Activated naive CD4-positive, alpha-beta T cell treated with anti-CD3 and anti-CD28 coated beads, Interleukin-2, amount 50 U/mL, for 72 hours (primary cell): ENCODE measurements at places on chromosomes 3 and 15.

DNA sequence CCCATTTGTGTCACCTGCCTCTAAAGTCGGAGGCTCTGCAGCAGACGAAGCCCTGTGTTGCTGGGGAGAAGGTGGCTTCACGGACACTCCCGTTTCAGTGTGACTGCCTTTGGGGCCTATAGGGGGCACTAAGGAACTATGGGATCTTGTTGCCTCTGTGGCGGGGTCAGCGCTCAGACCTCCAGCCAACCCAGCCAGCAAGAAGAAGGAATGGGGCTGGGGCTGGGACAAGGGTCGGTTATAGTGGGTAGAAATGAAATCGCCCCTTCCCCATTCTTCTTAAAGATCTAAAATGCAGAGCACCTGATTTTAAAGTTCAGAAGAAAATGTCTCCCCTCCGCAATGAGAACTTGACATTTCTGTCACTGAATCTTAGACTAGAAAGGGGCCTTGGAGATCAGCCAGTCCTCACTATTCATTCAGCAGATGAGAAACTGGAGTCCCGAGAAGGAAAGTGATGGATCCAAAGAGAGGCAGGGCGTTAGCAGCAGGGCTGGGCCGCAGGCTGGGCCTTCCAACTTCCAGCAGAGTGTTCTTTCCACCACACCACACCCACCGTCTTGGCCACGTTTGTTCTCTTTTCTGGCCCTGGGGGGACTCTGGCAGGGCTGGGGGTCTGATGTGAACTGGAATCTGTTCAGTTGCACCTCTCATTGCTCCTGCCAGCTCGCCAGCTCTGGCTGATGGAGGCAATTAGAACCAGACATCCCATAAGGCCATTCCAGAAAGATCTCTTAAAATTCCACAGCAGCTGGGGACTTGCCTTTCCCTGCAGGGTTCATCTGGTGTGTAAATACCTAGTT lies 195.4 kb downstream of the OPA1 start:
- DNase-seq = no peak

- no peak for DNase-seq
Measured at GRCh38 chr15:88187195-88187594, 69.3 kb downstream of the NTRK3 start.

GRCh38 chr3:80238606-80239005 lies 470.8 kb upstream of the ROBO1 start:
- DNase-seq = no peak

DNA sequence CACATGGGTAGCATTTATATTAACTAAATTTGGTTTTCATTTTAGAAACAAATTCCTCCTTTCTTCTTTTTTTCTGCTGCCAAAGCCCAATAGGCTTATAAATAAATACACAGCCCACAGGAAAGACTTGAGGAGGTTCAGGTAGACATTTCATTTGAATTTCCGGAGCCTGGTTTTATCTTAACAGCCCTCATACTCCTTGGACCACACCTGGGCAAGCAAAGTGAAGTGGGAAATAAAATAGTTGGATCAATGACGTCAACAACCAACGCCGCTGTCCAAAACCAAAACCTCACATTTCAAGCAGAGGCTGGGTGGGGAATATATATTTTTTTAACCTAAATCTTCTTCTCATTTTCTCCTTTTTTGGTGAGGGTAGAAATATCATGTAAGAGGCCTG lies 53.2 kb downstream of the RFTN1 start:
- no peak for DNase-seq

GRCh38 chr3:71208211-71209095 lies 375.1 kb downstream of the FOXP1 start:
- DNase-seq = no peak

DNA sequence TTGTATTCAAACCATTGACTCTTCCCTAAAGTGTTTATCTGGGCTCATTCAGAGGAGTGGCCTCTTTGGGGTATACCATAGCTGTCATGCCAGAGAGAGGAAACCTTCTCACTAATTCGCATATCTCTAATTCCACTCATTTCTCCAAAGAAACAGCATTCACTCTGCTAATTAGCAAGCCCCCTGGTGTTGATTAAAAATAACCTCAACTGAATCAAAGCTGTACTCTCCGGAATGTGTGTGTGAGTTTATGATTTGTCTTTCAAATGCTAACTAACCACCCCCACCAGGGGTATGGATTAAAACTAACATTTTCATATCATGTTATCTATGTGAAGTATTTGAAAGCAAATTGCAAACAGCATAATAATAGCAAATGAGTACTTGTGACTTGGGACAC lies 45.5 kb downstream of the PAQR5 start:
- DNase-seq = no peak

DNA sequence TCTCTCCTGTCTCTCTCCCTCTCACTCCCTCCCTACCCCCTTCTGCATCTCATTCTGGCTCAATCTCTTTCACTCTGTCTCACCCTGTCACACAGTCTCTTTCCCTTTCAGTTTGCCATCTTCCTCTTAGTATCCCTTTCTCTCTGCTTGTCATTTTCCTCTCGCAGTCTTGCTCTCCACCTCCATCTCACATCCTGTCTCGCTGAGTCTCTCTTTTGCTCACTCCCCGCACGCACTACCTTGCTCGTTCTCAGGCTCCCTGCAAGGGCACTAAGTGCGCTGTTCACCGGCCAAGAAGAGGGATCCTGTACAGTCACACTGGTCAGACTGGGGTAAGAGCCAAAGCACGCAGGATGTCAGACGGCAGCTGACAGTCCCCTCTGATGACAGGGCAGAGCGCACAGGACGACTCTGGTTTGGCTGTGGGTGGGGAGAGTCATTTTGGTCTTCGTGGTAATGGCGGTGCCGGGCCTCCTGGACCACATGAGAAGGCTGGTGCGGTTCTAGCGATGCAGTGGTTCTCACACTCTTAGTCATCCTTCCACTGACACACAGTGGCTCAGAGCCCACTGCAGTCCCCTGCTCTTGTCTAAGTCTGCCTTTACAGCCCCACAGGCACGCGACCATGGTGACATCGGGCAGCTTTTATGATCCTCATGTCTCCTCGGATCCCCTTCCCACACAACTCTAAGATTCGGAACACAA lies 356.8 kb downstream of the FOXP1 start:
- peak; percentile 90 for DNase-seq

DNA sequence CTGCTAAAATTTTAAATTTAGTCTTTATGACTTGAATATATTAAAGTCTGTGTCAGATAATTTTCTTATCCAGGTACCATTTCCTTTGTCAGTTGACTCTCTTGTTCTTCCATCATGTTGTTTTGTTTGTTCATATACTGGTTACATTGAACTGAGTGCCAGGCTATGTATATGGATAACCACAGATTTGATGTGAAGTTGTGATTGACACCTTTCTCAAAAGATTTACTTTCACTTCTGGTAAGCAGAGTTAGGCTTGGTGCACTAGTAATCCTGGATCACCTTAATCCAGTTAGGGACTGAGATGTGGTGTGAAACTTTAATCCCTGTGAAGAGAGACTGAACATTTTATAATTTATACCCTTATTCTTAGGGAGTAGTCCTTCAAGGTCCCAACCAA lies 99.4 kb downstream of the ADAM10 start:
- DNase-seq = no peak

- DNase-seq = peak; percentile 23
Measured at GRCh38 chr3:69161587-69162307, 39.4 kb upstream of the LMOD3 start.

- no peak for DNase-seq
Measured at GRCh38 chr3:134001251-134001650, 28.5 kb downstream of the SLCO2A1 start.

DNA sequence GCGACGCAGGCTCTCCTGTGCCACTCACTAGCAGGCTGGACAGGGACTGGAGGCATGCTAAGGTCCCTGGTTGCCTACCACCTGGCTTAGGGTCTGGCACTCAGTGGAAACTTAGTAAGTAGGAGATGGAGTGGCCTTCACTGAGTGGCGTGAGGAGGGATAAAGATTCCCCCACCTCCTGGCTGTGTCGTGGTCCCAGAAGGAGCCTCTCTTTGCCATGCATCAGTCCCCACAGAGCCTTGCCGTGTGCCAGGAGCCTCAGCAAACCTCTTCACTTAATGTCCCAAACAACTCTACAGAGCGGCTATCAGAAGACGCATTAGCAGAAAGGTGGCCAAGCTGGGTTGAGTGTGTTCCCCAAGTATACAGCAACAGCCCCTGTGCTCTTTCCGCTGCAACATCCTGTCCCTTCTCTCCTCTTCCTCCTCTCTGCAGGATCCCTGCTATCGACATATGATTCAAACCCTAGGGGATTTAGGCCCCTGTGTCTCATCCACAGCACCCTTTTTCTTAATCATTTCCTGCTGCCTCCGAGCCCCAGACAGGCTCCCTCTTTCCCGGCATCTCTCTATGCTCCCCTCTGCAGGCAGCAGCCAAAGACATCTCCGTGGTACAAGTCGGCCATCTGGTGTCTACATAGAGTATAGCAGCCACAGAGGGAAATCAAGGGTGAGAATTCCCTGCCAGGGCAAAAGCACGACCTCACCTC lies 66.7 kb downstream of the SLC6A1 start:
- DNase-seq = no peak

DNA sequence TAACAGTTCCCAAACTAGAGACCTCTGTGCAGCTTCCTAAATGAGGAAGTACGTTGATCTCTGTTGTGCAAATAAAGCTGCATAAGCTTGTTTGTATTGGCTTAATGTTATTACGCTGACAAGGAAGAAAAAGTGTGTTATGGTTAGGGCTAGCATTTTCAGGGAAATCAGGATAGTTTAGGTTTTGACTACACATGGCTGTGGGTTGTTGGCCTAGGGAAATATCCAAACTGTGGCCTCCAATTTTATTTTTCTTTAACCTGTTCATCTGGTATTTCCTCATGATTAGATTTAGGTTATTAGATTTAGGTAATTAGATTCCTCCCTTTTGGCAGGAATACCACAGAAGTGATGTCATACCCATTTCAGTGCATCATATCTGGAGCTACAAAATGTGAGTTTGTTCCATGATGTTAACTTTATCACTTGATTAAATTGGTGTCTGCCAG lies 8.7 kb upstream of the MCCC1 start:
- no peak for DNase-seq

DNA sequence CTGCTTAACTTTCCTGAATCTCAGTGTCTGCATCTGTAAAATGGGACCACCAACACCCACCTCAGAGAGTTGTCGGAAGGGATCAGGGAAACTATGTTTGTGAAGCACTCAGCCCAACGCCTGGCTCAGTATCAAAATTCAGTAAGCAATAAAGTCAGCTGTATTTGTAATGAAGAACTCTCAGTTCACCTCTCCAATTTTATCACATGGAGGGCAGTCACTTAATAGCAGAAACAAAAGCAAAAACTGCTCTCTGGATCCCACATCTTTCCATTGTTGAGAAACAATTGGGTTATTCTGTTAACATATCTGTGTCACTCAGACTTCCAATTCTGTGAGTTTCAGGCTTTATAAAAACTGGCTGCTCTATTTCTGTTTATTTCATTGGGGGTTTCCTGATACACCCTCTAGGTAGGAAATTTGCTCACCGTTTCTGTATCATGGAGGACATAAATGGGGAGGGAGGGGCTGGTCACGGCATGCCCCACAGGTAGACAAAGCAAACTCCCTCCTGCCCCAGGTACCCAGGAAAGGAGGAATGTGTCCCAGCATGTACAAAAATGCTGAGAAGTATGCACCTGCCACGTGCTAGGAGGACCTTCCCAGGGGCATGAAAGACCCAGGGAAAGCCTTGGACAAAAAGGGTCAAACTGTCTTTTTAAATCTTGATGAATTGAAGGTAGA lies 81.4 kb upstream of the LMOD3 start:
- DNase-seq = no peak

GRCh38 chr3:133525435-133525834 lies 48.1 kb upstream of the CDV3 start:
- no peak for DNase-seq

GRCh38 chr15:82312586-82313349 lies 36.5 kb downstream of the GOLGA6L10 start:
- peak; percentile 28 for DNase-seq

DNA sequence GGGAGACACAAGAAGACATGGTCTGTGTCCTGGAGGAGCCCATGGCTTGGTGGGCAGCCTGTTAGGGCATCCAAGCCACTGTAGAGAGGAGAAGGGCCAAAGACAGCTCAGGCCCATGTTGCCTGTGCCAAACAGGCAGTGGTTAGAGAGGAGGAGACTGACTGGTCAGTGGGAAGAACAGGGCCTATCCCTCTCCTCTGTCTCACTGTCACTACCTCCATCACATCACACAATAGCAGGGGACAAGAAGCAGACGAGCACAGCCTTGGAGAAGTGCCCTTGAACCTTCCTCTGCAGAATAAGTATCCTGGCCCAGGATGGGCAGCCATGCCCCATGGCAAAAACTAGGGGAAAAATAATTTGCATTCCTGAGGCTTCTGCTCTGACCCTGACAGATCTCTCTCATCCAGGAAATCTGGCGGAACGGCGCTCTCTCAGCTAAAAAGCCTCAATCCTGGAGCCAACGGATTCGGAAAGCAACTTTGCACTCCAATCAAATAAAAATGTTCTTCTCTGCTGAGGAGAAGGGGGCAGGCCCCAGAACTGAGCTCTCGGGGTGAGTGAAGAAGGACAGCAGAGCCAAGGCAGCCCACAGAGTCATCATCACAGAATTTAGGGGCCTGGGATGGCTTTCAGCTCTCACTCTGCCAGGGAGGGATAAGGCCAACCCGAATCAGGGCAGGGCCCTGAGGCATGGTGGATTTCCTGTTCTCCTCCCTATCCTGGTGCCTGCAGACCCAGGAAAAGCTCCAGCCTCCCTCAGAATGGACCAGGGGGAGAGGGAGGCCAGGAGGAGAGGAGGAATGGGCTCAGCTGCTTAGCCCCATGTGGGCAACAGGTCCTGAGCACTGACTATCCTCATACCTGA lies 1.6 kb downstream of the SHF start:
- no peak for DNase-seq

DNA sequence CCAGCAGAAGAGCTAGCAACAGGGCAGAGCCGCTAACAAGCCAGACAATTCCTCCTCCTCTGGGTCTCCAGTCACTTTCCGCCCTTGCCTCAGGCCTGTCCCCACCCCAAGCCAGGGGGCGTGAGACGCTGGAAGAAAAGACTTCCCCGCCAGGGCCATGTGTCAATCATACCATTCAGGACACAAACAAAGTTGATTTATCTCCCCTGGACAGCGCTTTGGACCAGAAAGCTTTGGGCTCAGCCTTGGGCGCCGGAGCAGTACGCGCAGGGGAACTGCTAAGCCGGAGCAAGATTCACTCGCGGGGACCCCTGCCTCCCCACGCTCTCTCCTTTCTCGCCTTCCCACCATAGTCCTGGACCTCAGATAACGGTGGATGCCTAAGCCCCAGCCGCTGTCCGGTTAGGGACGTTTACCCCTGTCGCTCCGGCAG lies 479 bp downstream of the LRRC2 start:
- no peak for DNase-seq

- DNase-seq = no peak
Measured at GRCh38 chr3:197519801-197520211, 36.0 kb downstream of the BDH1 start.

DNA sequence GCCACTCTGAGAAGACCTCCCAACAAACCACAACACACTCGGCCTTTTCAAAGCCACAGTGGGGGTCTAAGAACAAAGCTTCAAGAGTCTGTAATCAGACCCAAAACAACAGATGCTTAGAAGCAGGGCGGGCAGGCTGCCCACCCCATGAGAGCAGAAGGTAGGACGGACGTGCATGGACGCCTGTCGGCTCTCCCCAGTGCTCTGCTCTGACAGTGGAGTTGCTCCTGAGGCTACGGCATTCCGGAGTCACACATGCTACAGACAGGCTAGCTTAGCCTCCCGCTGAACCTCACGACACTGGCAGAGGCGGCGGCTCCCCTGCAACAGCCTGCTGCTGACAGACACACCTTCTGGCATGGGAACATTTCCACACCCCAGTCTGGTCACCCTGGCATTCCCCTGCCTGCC lies 33.5 kb downstream of the SLCO2A1 start:
- DNase-seq = no peak
